ENCODE measurements at places on chromosomes 16 and 17. TPM values are rescaled to one million over a fixed set of nuclear protein-coding genes. Genes with fewer than 3 reads are reported as not detected.
A peak's percentile ranks its signal among the peaks of the same experiment; 100 is the strongest.

- no peak for DNase-seq
Observed at GRCh38 chr17:67377488-67378453, 690 bp downstream of the PITPNC1 start.

GRCh38 chr17:78674595-78675315 is 97.6 kb upstream of the DNAH17 start:
- no peak for DNase-seq

GRCh38 chr16:89277641-89278341 is 60.3 kb downstream of the ZNF778 start:
- DNase-seq: no peak

The ARMC5 gene
- 14.3 TPM for polyA plus RNA-seq

DNA sequence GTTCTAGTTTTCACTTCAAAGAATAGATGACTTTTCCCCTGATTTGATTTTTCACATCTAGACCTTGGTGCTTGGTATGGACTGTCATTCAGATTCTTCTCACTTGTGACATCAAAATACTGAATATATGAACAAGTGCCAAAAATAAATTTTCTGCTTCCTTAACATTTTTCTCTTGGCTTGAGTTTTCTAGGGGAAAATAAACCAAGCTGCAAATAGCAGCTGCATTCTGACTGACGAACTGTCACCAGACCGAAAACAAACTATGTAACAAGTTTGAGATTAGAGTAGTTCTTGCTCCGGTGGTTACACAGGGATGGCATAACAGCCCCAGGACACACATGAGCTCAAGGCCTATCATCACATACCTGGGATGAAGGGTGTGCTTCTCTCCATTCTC is 345.7 kb downstream of the CNTNAP4 start:
- no peak for DNase-seq

The ZMYND15 gene
- 0.46 TPM for polyA plus RNA-seq

DNA sequence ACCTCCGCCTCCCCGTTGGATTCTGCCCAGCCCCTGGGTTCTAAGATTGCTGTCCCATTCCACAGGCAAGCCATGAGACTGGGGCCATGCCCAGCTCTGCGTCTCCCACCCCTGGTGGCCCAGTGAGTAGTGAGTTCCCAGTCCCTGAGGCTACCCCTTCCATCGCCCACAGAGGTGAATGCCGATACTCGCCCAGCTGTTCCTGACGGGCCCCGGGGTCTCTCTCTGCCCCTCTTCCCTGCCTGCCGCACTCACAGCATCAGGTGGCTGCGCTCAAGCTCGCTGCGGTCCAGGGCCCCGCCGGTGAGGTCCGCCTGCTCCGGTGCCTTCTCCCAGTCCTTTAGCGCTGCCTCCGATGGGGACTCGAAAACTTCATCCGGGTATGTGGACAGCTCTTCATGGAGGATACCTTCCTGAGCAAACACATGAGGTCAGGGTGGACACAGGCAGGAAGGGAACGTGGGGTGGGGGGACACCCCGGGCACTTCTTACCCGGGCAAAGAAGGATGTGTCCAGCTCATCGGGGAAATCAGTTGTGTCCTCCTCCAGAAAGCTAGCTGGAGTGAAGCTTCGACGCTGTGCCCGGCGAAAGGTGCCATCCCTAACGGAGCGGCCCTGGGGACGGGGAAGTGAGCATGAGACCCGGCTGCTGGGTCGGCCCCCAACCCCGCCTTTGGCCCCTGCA is 8.8 kb downstream of the SNRNP25 start:
- no peak for DNase-seq

- DNase-seq: peak; percentile 30
Observed at GRCh38 chr17:29778956-29779811, 150.8 kb downstream of the SSH2 start.

The QPRT gene
- 134 TPM for polyA plus RNA-seq

The CTDNEP1 gene
- polyA plus RNA-seq: 151 TPM

DNA sequence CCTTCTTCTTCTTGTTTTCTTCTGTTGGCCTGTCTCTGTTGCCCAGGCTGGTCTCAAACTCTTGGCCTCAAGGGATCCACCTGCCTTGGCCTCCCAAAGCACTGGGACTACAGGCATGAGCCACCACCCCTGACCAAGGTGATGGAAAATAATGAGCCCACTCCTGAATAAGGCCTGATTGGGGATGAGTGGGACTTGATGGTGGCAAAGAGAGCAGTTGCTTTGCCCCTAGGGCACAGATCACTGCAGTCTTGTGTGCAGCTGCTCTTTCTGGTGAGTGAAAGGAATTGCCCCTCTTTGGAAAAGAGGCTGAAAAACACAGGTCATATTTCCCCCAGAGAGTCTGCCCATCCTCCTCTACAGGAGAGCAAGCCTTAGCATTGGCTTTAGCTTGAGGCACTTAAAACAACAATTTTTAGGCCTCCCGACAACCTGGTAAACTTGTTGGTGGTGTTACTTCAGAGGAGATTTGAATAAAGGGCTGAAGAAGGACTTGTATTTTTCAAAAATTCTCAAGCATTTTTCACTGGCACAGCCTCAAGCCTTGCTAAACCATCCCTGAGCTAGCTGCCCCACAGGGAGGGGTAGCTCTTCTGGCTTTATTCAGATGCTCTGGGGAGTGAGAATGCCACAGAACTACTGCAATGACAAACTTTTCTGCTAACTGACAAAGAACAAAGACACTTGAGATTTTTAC is 6.1 kb upstream of the PDP2 start:
- no peak for DNase-seq

- DNase-seq: no peak
Observed at GRCh38 chr16:3530371-3530914, 29.6 kb downstream of the CLUAP1 start.

GRCh38 chr17:79646721-79647455 is 36.0 kb upstream of the RBFOX3 start:
- DNase-seq: no peak

The CAVIN1 gene
- polyA plus RNA-seq: 62.5 TPM

All from renal cortex interstitium (tissue), 15 donors.